Naive thymus-derived CD8-positive, alpha-beta T cell (primary cell): ENCODE measurements at places on chromosomes 7 and 10. TPM values are rescaled to one million over a fixed set of nuclear protein-coding genes. Genes with fewer than 3 reads are reported as not detected.

DNA sequence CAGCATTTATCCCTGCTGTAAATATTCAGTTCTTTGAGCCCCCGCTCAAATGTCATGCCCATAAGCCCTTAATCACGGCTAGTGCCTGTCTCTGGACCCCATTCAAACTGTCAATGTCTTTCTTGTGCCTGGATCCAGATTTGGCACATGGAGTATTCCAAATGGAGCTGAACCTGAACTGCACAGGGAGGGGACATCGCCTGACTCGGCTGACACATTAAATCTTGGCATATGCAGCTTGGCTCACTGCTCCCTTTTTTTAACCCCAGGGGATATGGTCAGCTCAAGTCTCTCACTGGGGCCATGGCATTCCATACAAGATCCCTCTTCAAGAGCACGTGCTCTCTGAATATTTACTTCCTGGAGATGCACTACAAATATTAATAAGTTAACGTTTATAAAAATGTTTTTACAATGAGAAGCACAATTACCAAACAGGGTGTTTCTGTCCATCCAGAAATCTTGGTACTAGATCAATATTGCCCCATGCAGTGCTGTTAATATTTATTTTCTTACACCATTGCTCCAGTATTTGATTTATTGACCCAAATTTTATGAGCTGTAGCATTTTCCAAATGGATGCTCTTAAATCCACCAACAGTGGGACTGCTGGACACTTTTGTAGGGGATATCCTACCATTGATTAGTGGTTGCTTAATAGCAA lies 57.4 kb downstream of the FGFR2 start:
- no peak for DNase-seq
- H3K4me3 ChIP-seq: no peak overlapping the region
- no peaks in the 10 kb centered on the region for H3K36me3 ChIP-seq
- H3K27me3 ChIP-seq: no peaks in the 10 kb centered on the region

GRCh38 chr10:43647576-43647975 lies 1.1 kb downstream of the ZNF32 start:
- no peaks in the 10 kb centered on the region for H3K27me3 ChIP-seq
- H3K4me3 ChIP-seq: peak overlapping the region; percentile 97
- no peak for DNase-seq
- peak overlapping the region; percentile 51 for H3K27ac ChIP-seq
- peaks cover 47% of the 10 kb centered on the region for H3K36me3 ChIP-seq

Gene GPR15LG
- total RNA-seq: not detected

Gene GNGT1
- total RNA-seq: not detected

Gene CCDC3
- 0.10 TPM for total RNA-seq

Gene ZNF777
- 18.1 TPM for total RNA-seq
